ENCODE measurements at places on chromosomes 4 and X.

DNA sequence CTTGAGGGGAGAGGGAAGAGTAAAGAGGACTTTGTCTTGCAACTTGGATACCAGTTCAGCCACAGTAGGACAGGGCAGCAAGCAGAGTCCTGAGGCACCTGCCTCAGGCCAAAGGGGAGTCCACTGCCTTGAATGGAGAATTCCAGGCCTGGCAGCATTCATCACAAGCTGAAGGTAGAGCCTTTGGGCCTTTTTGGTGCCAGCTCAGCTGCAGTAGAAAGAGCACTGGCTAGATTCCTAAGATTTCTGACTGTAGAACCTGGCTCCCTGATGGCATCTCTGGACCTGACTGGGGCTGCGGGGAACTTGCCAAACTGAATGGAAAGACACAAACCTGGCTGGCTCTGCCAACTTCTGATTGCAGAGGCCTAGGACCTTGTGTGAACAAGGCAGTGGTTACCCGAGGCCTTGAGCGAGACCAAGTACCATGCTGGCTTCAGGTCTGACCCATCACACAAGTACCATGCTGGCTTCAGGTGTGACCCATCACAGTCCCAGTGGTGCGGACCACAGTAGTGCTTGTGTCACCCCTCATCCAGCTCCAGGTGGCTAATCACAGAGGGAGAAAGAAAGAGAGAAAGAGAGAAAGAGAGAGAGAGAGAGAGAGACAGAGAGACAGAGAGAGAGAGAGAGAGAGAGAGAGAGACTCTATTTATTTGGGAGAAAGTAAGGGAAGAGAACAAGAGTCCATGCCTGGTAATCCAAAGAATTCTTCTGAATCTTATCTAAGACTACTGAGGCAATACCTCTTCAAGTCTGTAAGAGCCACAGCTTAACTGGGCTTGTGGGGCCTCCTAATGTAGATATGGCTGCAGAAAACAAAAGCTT lies 137.6 kb upstream of the SPIN4 start:
- no peak for DNase-seq

- no peak for DNase-seq
Measured at GRCh38 chrX:25213611-25214010, 197.8 kb upstream of the ARX start.

DNA sequence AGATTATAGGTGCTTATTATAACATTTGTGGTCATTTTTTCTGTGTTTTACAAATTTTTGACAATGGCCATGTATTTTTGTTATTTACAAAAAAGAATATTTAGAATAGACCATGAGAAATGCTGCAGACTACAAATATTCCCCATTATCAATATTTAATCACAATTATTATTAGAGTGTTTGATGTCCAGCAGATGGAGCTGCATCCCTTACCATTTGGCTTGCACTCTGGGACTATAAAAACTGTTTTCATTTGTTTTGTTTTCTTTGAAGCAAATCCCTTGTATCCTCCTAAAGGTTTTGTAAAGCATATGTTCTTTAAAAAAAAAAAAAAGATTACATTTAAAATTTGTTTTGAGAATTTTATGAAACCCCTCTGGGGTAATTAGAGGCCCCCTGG lies 85.6 kb upstream of the CXorf66 start:
- DNase-seq, result no peak

- no peak for DNase-seq
Measured at GRCh38 chr4:105179539-105180401, 33.1 kb downstream of the TET2 start.

- no peak for DNase-seq
Measured at GRCh38 chrX:16914058-16914457, 32.4 kb upstream of the REPS2 start.

GRCh38 chr4:128512767-128513322 lies 225.2 kb upstream of the PGRMC2 start:
- DNase-seq, result no peak

DNA sequence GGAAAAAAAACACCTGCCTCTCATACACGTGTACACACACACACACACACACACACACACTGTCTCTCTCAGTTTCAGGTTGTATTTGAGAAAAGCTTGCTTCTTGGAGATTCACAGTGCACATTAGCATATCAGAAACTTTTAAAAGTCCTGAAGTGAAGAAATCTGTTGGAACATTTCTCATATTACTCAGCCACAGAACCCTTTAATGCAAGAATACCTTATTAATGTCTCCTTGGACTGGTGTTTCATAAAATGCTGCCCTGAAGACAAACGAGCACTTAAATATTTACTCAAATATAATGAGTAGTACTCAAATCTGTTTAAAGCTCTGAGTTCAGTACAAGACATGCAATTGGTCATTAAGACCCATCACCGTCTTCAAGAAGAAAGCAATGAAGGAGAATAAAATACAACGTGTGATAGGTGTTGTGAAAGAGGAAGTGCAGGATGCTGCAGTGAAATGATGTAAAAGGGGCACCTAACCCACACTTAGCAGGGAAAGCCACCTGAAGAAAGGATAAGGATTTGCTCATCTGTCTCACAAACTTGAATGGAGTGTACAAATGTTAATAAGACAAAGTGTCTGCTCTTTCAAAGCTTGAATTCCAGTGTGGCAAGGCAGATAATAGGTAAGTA lies 57.0 kb downstream of the DCLK2 start:
- no peak for DNase-seq

DNA sequence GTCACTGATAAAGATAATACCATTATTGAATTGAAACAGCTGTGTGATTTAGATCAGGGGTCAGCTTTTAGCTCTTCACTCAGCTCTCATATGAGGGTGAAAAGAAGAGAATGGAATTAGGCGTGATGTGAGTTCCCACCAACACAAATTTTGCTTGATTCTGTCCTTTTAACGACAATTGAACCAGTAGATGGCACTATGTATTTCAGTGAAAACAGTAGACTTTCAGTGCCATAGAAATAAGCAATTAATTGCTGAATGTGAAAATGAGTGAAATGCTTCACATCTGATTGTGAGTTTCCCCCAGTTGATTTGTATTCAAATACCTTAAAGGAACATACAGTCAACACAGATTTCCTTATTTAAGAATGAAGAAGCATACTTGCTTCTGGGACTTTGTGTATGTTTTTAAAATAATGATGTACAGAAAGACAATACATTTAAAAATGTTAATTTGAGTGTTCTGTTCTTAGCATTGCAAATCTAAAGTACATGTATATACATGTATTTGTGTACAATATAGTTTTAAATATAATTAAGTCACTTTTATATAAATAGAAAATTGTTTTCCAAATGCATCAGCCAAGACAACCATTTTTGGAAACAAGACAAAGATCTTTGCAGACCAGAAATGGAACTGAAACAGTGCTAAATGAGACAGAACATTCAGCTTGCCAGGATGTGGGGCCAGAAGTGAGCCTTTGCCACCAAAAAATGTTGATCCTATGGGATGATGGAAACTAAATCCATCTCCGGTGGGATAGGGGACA lies 178.8 kb downstream of the SNCA start:
- no peak for DNase-seq

- no peak for DNase-seq
Measured at GRCh38 chr4:173769568-173769967, 239.5 kb upstream of the HAND2 start.

GRCh38 chr4:84677093-84677492 lies 94.2 kb downstream of the CDS1 start:
- no peak for DNase-seq

GRCh38 chr4:13704035-13704434 lies 76.5 kb upstream of the BOD1L1 start:
- DNase-seq, result no peak

Measured in D721Med (cell line).